ENCODE measurements at places on chromosomes 2 and 18.
A peak's percentile ranks its signal among the peaks of the same experiment; 100 is the strongest.

DNA sequence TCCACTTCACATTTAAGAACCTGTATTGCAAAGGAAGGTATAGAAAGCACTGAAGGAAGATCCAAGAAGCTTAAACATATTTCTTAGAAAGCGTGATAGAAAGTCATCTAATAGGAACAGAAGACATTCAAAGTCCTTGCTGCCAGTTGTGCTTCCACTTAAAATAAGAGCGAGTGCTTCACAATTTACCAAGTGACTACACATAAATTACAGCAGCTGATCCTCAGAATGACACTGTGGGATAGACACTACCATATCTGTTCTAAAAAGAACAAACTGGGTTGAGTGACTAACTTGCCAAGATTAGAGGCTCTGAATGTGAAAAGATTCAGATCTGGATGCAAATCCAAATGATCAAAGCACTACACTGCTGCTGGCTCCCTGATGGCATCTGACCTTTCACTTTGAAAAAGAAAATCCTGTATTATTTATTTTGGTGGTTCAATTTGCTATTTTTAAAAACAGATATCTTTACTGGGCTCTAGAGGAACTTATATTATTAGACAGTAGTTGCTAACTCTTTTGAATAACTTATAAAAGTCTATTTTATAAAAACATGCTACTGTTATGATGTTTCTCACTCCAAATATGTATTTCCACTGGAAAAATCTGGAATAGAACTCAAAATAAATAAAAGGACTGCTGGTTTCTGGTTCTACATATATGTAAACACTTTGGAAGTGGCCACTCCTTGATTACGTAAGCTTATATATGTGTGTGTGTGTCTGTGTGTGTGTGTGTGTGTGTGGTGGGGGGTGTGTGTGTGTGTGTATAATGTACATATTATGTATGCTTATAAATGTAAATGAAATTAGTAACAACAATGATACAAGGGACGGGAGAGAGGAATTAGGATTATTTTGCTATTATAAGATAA, 57.4 kb downstream of the KIDINS220 start:
- no peak for DNase-seq

GRCh38 chr2:219636941-219637841, 9.8 kb downstream of the SLC4A3 start:
- DNase-seq, result no peak

DNA sequence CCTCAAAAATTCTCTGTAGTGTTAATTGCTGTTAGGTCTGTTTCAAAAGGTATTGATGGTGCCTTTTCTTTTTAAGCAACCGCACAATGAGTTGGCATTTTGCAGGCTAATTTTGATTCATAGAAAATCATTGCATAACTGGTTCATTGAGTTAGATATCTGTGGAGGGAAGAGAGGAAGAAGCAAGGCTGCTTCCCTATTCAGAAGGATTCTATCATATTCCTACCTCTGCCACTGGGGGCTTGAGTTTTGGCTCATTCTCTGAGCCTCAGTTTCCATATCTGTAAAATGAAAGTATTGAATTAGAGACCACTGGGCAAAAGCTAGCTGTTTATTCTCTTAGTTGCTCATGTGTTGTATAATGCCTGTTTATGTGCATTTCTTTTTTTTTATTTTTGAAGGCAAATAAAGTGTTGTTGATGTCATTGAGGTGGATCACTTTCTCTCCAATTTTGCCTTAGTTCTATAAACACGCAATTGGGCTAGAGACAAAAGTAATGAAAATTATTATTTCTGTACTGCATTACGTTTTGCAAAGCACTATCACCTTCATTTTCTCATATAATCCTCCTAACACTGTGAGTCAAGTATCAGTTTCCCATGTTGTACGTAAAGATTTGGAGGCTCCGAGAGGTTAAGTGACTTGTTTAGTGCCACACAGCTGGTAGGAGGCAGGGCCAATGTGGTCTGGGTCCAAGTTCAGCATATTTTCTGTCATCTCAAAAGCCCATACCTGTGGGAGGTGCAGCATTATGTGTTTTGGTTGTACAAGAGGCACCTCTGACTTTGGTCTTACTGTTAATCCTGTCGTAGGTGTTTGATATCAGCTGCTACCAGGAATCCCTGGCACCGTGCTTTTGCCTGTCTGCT, 5.9 kb downstream of the TRIB2 start:
- no peak for DNase-seq

GRCh38 chr18:50057009-50057408, 137.9 kb downstream of the MYO5B start:
- DNase-seq, result no peak

DNA sequence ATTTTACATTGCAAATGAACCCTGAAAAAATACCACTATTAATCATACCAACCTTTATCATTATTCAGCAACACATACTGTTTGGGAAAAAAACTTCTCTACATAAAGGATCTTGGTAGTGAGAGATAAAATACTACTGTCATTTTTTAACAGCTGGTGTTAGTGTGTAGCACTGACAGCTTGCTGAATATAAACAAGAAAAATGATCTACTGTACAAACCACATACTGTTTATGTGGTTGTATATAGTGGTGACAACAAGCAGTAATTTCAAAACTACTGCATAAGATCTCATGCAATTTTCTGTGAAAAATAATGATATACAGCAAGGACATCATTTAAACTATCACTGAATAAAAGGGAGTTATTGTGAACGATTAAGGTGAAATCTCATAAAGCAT, 601.2 kb downstream of the LRP1B start:
- no peak for DNase-seq

GRCh38 chr2:180240774-180241173, 233.7 kb upstream of the CWC22 start:
- DNase-seq, result no peak

DNA sequence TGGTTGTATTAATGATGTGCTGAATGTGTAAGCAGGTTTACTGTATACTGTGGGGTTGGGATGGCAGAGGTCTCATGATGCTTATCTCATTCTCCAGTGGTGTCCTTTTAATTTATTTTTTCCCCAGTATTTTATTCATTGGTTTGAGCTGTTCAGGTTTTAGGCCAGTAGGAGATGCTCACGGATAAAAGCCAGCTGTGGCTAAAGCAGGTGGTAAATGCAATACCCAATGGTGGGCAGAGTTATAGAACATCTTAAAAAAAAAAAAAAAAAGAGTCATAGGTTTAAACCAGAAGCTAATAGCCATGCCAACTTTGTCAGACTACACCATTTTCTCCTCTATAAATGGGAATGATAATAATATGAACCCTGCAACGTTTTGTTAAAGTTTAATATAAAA, 57.8 kb upstream of the NEUROD1 start:
- DNase-seq, result no peak

- no peak for DNase-seq
Measured at GRCh38 chr2:42013409-42013808, 34.4 kb upstream of the PKDCC start.

GRCh38 chr2:119062652-119063051, 95.9 kb downstream of the C1QL2 start:
- DNase-seq, result no peak

DNA sequence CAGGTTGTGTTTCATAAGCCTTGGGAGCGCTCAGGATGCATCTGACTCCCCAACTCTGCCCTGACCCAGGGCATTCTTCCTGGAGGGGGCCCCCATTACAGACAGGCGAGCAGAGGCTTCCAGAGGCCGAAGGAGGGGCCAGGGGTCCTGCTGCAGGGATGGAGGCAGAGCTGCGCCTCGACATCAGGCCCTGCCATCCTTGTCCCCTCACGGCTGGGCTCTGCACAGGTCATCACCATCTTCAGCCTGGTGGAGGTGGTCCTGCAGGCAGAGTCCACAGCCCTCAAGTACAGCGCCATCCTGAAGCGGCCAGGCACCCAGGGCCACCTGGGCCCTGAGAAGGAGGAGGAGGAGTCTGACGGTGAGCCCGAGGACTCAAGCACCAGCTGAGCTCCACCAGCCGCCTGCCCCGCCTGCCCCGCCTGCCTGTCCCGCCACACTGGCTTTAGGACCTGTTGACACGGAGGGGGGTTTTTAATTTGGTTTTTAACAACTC, 42.3 kb upstream of the ALPP start:
- DNase-seq, result no peak

GRCh38 chr2:172845028-172845630, 109.5 kb downstream of the RAPGEF4 start:
- DNase-seq, result peak; percentile 46

DNA sequence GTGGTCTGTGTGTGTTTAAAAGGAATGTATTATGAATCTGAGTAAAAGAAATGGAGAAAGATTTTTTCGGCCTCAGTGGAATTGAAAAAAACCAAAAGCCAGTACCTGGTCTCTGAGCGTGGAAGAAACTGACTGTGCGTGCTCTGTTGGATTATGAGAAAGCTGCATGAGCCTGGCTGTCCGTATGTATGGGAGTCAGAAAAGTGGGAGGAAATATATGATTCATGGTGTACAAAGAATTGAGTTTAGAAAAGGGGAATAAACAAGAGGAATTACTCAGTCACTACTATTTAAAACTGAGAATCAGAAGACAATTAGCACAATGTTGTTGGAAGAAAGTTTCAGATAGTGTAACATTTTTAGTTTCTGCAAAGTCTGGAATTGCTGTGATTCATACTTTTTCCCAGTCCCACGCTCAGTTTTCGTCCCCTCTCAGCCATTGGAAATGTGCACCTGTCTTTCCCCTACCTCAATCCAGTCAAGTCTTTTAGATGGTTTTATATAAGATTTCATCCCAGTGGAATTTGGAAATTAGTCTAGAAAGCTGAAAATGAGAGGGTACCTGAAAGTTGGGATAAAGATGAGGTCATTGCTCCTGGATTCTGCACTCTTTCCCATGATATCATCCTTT, 66.4 kb upstream of the CHMP1B start:
- DNase-seq, result no peak

DNA sequence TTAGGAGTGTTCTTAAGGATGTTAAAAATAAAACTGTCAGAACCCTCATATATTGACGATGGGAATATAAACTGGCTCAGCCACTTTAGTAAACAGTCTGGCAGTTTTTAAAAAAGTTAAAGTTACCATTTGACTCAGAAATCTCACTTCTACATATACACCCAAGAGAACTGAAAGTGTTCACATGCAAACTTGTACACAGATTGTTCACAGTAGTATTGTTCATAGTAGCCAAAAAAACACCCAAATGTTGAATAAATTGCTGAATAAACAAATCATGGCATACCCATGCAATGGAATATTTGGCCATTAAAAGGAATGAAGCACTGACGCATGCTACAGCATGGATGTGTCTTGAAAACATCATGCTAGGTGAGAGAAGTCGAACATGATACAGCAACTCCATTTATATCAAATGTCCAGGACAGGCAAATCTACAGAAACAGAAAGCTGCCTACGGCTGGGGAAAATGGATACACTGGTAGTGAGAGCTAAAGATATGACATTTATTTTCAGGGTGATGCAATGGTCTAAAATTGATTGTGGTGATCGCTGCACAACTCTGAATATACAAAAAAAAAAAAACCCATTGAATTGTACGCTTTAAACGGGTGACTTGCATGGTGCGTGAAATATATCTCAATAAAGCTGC, 10.1 kb downstream of the RPL31 start:
- no peak for DNase-seq

DNA sequence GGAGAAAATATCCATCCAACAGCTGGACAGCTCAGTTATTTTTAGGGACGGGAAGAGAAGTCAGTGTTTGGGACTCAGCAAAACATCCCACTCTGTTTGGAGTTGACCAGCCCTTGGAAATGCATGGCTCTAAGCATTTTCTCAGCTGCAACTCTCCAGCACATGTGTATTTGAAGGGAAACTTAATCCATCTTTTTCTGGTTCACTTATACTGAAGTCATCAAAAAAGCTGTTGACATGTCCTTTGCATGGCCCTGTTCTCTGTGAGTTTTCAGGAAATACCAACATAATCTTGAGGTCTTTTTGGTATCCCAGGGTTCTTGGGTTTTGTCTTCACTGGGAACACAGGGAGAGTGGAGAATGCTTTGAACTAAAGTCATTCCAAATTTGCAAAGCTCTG, 91.9 kb upstream of the CELF4 start:
- no peak for DNase-seq

DNA sequence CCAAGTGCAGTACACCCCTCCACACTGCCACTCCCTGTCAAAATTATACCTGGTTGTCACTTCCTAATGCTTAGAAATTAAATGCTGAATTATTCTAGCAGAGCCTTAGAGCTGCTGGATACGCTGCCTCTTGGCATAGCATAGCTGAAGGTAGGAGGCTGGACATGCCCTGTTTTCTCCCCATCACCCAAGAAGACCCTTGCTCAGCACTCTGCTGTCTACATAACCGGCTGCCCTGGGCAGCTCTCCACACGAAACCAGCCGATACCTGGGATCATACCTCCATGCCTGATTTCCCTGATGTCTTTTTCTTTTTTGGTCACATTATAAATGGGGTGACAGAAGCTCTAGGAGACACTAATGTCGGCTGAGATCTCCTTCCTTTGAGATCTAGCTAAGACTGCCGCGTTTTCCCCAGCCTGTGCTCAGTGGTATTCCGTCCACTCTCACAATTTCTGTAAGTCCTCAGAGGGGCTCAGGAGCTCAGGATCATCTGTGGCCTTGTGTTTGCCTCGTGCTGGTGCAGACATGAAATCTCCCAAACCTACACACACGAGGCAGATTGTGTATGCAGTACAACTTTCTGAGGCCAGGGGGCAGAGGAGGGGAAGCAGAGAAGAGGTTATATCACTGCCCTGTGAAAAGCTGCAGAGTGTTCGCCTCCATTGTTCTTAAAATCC, 13.5 kb upstream of the ZAP70 start:
- peak; percentile 43 for DNase-seq

DNA sequence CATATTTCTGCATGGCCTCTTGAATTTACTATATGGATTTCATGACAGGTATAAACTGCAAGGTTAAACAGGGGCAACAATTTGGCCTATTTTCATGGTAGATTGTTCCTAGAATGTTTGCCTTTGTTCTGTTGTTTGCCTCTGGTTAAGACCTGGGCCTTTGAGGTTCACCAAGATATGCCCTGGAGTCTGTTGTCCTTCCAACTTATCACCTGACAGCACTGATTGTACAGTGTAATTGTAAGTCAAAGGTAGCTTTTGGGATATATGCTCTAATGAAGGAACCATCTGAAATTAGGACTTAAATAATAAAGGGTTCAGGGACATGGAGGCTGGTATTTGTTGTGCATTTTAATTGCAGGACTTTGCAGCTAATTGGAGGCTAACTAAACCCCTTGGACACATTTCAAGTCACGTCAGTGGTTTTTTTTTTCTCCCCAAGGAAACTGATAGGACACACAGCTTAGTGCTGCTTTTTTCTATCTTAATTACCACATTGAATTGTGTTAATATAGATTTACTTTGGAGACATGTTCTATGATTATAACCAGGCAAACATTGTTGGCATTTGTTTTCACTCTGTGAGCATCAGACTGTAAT, 771.2 kb upstream of the LINC00305 start:
- DNase-seq, result no peak

GRCh38 chr2:84946204-84947009, 24.6 kb upstream of the KCMF1 start:
- no peak for DNase-seq

DNA sequence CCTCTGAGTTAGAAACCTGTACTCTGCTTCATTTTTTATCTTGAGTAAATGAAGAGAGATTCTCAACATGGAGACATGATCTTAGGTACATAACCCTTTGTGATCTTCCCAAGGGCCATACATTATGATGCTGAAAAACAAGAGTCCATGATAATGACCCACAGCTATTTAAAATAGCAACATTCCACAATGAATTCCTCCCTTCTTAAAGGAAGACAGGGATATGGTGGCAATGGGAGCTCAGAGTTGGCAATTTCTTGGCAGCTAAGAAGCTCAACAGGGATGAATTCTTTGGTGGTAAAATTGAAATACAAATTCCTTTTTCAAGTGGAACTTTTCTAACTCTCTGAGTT, 638.5 kb downstream of the CNTNAP5 start:
- DNase-seq, result no peak

GRCh38 chr2:30677231-30677630, 130.0 kb downstream of the CAPN13 start:
- DNase-seq, result no peak

GRCh38 chr2:75023666-75024455, 65.4 kb downstream of the POLE4 start:
- no peak for DNase-seq

All from NCI-H526 treated with DMSO at 0.1 percent for 48 hours (cell line).